A549 treated with CpdA at 1 μM for 4 hours (cell line): ENCODE measurements at places on chromosomes 5 and 9. TPM values are rescaled to one million over a fixed set of nuclear protein-coding genes. Genes with fewer than 3 reads are reported as not detected.

The ADAMTS16 gene
- total RNA-seq = 1.5 to 1.7 TPM (median 1.7 TPM) in 5 replicates

The ACTBL2 gene
- 0.05 TPM in 1 of 5 replicates, not detected in the others for total RNA-seq

The OR13C4 gene
- not detected in 5 replicates for total RNA-seq

The DIPK1B gene
- total RNA-seq = 6.4 to 10.5 TPM (median 7.9 TPM) in 5 replicates

The ORM2 gene
- total RNA-seq = not detected in 5 replicates

The PAEP gene
- total RNA-seq = 0.14 to 0.27 TPM (median 0.21 TPM) in 3 of 5 replicates, not detected in the others

The SLC25A46 gene
- 28.2 to 32.2 TPM (median 29.7 TPM) in 5 replicates for total RNA-seq

The ZNF474 gene
- total RNA-seq = 0.13 to 0.23 TPM (median 0.22 TPM) in 5 replicates

The HTR4 gene
- not detected in 5 replicates for total RNA-seq

The MAN1B1 gene
- 41.0 to 54.7 TPM (median 47.7 TPM) in 5 replicates for total RNA-seq

The MAN2A1 gene
- 11.8 to 16.8 TPM (median 15.0 TPM) in 5 replicates for total RNA-seq

The FOXD4L5 gene
- total RNA-seq = 0.05 to 0.12 TPM (median 0.06 TPM) in 3 of 5 replicates, not detected in the others

The EXOSC2 gene
- 56.8 to 92.6 TPM (median 57.1 TPM) in 5 replicates for total RNA-seq

The RNF183 gene
- not detected in 5 replicates for total RNA-seq

The GBGT1 gene
- 1.6 to 3.0 TPM (median 2.8 TPM) in 5 replicates for total RNA-seq

The TAF11L7 gene
- total RNA-seq = not detected in 5 replicates

The ADAMTS13 gene
- total RNA-seq = 0.28 to 0.73 TPM (median 0.48 TPM) in 5 replicates

The LHX3 gene
- total RNA-seq = 0.08 to 0.12 TPM (median 0.09 TPM) in 4 of 5 replicates, not detected in the other

The PAPPA gene
- 24.3 to 40.7 TPM (median 34.1 TPM) in 5 replicates for total RNA-seq

The ESM1 gene
- not detected in 5 replicates for total RNA-seq

The CKMT2 gene
- not detected in 5 replicates for total RNA-seq

The RNF20 gene
- 20.9 to 28.0 TPM (median 23.1 TPM) in 5 replicates for total RNA-seq

The PDE6A gene
- total RNA-seq = 0.08 to 0.26 TPM (median 0.12 TPM) in 5 replicates

The ANKRD31 gene
- 0.03 to 0.12 TPM (median 0.07 TPM) in 5 replicates for total RNA-seq

The SPINK5 gene
- not detected in 5 replicates for total RNA-seq

The PCDHA13 gene
- 0.06 to 0.10 TPM (median 0.07 TPM) in 4 of 5 replicates, not detected in the other for total RNA-seq

The SH3GL2 gene
- total RNA-seq = 0.03 to 0.15 TPM (median 0.11 TPM) in 4 of 5 replicates, not detected in the other

The PHF24 gene
- total RNA-seq = 0.06 to 0.26 TPM (median 0.16 TPM) in 5 replicates

The NIPAL4 gene
- total RNA-seq = 8.6 to 13.5 TPM (median 10.9 TPM) in 5 replicates

The DDX41 gene
- 106 to 129 TPM (median 119 TPM) in 5 replicates for total RNA-seq

The NSG2 gene
- total RNA-seq = 0.10 TPM in 1 of 5 replicates, not detected in the others

The SLCO6A1 gene
- not detected in 5 replicates for total RNA-seq

The GOLPH3 gene
- total RNA-seq = 48.7 to 59.2 TPM (median 51.7 TPM) in 5 replicates

The TMEM171 gene
- 3.9 to 6.9 TPM (median 4.9 TPM) in 5 replicates for total RNA-seq

The FAM151B gene
- 1.5 to 3.7 TPM (median 1.7 TPM) in 5 replicates for total RNA-seq

The PRDM12 gene
- 0.27 to 0.36 TPM (median 0.29 TPM) in 5 replicates for total RNA-seq
